ENCODE measurements at places on chromosomes 16 and 17.

GRCh38 chr17:9529033-9529700 is 46.5 kb downstream of the STX8 start:
- no peak for DNase-seq

DNA sequence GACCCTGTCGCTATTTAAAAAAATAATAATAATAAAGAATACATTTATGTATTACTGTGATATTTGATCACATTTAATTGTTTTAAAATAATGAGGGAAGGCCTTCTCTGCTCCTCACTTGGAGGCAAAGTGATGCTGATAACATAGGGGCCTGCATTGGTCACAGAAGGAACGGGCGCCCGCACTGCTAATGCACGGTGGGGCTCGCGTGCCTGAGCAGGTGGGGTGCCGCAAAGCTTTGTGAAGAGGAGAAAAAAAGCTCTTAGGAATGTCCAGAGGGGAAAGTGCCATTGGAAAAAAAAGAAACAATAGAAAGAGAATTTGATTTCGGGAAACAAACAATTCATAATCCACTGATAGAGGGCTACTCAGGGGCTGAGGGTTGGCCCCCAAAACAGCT is 143.8 kb downstream of the ZNF423 start:
- no peak for DNase-seq

GRCh38 chr17:75783069-75783783 is 1.4 kb upstream of the UNK start:
- no peak for DNase-seq

- no peak for DNase-seq
Observed at GRCh38 chr17:51152766-51153209, 571 bp upstream of the NME1 start.

- DNase-seq, result no peak
Observed at GRCh38 chr16:4599037-4599436, 15.7 kb downstream of the UBALD1 start.

DNA sequence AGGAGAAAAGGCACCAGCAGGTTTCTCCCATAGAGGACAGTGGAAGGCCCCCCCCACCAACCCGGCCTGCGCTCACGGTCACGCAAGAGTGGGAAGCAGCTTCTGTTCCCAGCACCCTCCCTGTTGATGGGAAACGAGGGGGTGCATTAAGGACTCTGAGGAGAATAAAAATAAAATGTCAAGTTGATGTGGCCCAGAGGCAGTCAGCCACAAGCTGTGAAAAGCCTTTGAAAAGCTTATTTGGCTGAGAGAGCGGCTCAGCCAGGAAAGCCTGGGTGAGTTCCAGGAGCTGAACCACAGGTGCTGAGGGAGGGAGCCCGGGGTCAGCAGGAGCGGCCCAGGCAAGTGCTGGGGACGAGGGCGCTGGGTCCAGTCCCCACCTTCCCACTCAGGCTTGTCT is 26.9 kb upstream of the SPATA32 start:
- DNase-seq, result no peak

GRCh38 chr16:4285167-4285566 is 12.3 kb upstream of the TFAP4 start:
- DNase-seq, result no peak

DNA sequence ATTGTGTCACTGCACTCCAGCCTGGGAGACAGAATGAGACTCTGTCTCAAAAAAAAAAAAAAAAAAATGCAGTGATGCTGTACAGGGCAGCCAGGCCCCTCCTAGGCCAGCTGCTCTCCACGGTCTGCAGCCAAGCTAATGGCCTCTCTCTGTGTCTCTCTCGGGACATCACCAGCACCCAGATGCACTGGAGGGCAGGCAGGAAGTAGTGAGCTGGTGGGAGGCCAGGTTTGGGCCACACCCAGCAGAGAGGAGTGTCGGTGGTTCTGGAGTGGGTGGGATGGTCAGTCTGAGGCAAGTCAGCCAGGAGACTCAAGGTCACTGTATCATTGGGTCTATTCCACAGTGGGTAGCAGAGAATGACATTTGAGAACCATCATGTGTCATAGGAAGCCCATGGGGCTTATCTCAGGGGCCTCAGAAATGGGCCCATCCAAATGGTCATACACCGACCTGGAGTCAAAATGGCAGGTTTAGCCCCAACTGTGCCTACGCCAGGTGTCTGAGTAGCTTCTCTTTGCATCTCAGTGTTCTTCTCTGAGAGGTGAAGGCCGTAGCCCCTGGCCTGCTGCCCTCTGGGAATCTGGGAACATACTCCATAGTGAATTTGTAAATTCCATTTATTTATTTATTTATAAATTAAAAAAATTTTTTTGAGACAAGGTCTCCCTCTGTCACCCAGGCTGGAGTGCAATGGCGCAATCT is 22.7 kb downstream of the WNT9B start:
- DNase-seq, result no peak

All from amygdala (tissue), 56 donors.